Urinary bladder (tissue), 4 donors: ENCODE measurements at places on chromosomes 5 and 9. TPM values are rescaled to one million over a fixed set of nuclear protein-coding genes. Genes with fewer than 3 reads are reported as not detected.

TCERG1 gene
- 145 TPM for total RNA-seq

FOXI1 gene
- total RNA-seq: not detected

SARDH gene
- total RNA-seq: 4.9 TPM

PCDHA4 gene
- total RNA-seq: 1.1 TPM

RGMB gene
- total RNA-seq: 23.1 TPM

PCDHA3 gene
- 0.63 TPM for total RNA-seq

TAS2R1 gene
- total RNA-seq: not detected

SPINK4 gene
- not detected for total RNA-seq

TCOF1 gene
- 11.9 TPM for total RNA-seq

BTNL9 gene
- 7.0 TPM for total RNA-seq

NOL6 gene
- total RNA-seq: 17.3 TPM

UGT3A1 gene
- 0.16 TPM for total RNA-seq
